Central memory CD8-positive, alpha-beta T cell (primary cell): ENCODE measurements at places on chromosomes 6 and 20.
A peak's percentile ranks its signal among the peaks of the same experiment; 100 is the strongest.

- no peaks in the 10 kb centered on the region for H3K4me1 ChIP-seq
- no peak overlapping the region for H3K27ac ChIP-seq
- peaks cover 2% of the 10 kb centered on the region for H3K36me3 ChIP-seq
- no peaks in the 10 kb centered on the region for H3K27me3 ChIP-seq
- no peak overlapping the region for H3K4me3 ChIP-seq
Measured at GRCh38 chr6:112503091-112503596, 156.0 kb downstream of the RFPL4B start.

DNA sequence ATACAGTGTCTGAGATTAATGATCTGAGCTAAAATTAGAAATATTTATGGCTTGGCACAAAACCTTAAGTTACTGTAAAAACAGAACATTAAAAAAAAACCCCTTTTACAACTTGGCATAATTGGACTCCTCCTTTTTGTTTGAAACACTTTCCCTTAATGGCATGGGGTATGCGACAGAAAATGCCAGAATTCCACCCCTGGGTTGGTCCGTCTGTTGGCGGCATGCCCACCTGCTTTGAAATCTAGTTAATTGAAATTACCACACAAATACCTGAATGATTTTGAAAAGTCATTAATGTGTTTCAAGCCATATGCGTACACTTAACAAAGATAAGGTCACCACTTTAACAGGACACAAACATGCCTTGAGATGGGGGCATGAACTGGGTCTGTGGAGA, 175.1 kb upstream of the FOXQ1 start:
- H3K36me3 ChIP-seq, result no peaks in the 10 kb centered on the region
- no peak overlapping the region for H3K27ac ChIP-seq
- DNase-seq, result no peak
- H3K4me3 ChIP-seq, result no peak overlapping the region
- H3K27me3 ChIP-seq, result peaks cover 63% of the 10 kb centered on the region
- H3K4me1 ChIP-seq, result no peaks in the 10 kb centered on the region

DNA sequence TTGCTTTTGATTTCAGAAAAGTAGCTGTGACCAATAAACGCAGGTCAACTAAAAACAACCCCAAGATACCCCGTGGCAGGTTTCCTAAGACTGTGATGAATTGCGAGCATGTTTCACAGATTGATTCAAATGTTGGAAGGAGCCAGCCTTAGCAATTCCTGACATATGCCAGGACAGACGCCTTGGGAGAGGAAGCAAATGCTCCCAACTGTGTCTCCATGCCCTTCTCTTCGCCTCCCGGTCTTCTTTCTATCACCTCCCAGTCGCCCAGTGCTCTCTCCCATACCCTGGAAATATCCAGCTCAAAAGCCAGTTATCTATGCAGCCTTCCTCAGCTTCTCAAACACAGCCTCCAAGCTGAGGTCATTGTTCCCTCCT, 32.0 kb downstream of the KIAA0319 start:
- no peaks in the 10 kb centered on the region for H3K4me1 ChIP-seq
- DNase-seq, result no peak
- no peak overlapping the region for H3K27ac ChIP-seq
- no peak overlapping the region for H3K4me3 ChIP-seq
- H3K36me3 ChIP-seq, result peaks cover 3% of the 10 kb centered on the region
- H3K27me3 ChIP-seq, result peaks cover 8% of the 10 kb centered on the region

GRCh38 chr20:59939052-59939878, 840 bp downstream of the PPP1R3D start:
- H3K27ac ChIP-seq, result peak overlapping the region; percentile 67

DNA sequence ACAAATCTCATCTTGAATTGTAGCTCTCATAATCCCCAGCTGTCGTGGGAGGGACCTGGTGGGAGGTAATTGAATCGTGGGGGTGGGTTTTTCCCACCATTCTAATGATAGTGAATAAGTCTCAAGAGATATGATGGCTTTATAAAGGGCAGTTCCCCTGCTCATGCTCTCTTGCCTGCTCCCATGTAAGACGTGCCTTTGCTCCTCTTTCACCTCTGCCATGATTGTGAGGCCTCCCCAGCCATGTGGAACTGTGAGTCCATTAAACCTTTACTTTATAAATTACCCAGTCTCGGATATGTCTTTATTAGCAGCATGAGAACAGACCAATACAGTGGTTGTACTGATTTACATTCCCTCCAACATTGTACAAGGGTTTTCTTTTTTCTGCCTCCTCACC, 69.7 kb downstream of the SUN5 start:
- peaks cover 10% of the 10 kb centered on the region for H3K27me3 ChIP-seq
- no peaks in the 10 kb centered on the region for H3K4me1 ChIP-seq
- H3K4me3 ChIP-seq, result no peak overlapping the region
- H3K36me3 ChIP-seq, result no peaks in the 10 kb centered on the region
